ENCODE measurements at places on chromosomes 2 and 18. TPM values are rescaled to one million over a fixed set of nuclear protein-coding genes. Genes with fewer than 3 reads are reported as not detected.

- DNase-seq, result no peak
Measured at GRCh38 chr2:139924070-139924469, 1143.9 kb upstream of the NXPH2 start.

GRCh38 chr2:147122944-147123343 is 721.9 kb upstream of the ACVR2A start:
- DNase-seq, result no peak

- DNase-seq, result no peak
Measured at GRCh38 chr2:21382701-21383520, 259.1 kb downstream of the TDRD15 start.

DNA sequence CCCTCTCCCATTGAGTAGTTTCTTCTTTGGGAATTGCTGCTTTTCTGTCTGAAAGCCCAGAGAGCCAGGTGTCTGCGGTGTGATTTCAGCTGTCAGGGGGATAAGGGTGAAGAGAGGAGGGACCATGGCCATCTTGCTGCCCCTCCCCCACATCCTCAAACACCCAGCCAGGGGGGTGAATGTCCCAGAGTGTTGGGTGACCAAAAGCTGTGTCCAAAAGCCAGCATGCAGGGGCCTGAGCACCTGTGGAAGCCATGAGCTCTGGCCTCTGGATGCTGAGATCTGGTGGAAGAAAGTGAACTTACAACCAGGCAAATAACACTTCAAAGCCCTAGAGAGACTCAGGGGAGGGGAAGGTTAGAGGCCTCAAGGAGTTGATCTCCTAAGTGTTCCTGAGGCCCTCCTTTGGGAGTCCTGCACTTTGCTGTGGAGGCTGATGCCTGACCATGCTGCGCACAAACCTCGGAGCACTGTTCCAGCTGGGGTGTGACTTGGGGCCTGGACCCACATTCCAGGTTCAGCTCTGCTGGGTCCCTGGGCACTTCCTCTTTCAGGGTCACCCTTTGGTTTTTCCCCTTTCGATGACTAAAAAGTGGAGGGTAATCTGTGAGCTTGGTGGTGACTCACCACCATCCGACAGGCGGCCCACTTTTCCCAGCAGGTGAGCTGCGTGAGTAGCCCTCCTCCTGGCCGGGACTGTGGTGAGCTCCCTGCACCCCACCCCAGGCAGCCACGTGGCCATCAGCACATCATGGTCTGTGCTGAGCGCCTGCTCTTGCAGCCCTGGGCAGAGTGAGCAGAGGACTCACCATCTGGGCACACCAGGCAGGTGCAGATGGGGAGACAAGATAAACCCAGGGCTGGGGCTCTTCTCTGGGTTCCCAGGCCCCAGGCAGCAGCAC is 66.8 kb upstream of the FOSL2 start:
- no peak for DNase-seq

- no peak for DNase-seq
Measured at GRCh38 chr18:56982766-56983165, 164.1 kb upstream of the BOD1L2 start.

LCT gene
- 0.27 TPM for total RNA-seq

ATG16L1 gene
- total RNA-seq, result 30.6 TPM

SPC25 gene
- total RNA-seq, result 28.5 TPM

CD8B gene
- total RNA-seq, result 1.3 TPM

TP53I3 gene
- 2.6 TPM for total RNA-seq
